ENCODE measurements at places on chromosomes 7 and 10. TPM values are rescaled to one million over a fixed set of nuclear protein-coding genes. Genes with fewer than 3 reads are reported as not detected.

The CNNM1 gene
- 0.32 TPM for total RNA-seq

The PALD1 gene
- total RNA-seq: 0.40 TPM

The PRF1 gene
- not detected for total RNA-seq

The ITIH5 gene
- not detected for total RNA-seq

The AGR3 gene
- not detected for total RNA-seq

The MKI67 gene
- 54.4 TPM for total RNA-seq

All from LHCN-M2 (cell line).